ENCODE measurements at places on chromosomes 6 and 20.

DNA sequence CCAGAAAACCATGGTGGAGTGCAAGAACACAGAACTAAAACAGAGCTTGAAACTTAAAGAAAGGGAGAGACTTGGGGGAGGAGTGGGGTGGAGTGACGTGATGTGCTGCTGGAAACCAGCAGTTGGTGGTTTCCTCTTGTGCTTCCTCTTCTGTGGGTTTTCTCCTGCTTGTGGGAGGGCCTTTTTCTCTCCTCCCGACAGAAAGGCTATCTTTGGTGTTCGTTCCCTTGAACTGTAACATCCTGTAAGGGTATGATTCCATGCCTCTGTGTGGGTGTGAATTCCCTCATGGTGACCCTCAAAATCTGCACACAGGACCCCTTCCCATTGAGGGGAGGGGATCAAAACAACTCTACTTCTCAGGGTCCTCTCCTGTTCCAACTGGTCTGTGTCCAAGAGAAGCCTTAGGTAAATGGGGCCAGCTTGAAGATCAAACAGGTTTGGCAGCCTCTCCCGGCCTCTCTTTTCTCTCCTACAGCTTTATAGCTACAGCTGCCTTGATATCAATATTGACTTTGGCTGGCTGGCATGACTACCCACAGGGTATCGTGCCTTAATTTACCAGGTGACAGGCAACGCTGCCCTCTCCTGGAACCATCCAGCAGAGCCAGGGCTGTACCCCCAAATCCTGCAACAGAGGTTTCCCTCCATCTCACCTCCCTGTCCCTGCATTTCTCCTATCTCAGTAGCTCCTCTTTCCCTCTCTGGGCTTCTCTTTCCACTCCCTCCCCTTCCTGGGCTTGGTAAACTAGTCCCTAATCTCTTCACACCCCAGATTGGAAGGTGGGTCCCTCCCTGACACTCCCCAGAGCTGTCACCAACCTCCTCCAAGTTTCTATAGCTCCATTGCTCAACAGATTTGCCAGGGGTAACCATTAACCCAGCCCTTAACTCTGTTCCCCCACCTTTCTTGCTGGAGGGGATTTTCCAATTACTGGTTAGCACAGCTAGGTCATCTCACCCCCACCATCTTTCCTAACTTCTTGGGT, 1.5 kb upstream of the MSH5 start:
- peak; percentile 13 for DNase-seq

GRCh38 chr6:54491431-54491830, 183.2 kb downstream of the TINAG start:
- DNase-seq: no peak

- no peak for DNase-seq
Observed at GRCh38 chr6:5626727-5627426, 365.6 kb downstream of the FARS2 start.

DNA sequence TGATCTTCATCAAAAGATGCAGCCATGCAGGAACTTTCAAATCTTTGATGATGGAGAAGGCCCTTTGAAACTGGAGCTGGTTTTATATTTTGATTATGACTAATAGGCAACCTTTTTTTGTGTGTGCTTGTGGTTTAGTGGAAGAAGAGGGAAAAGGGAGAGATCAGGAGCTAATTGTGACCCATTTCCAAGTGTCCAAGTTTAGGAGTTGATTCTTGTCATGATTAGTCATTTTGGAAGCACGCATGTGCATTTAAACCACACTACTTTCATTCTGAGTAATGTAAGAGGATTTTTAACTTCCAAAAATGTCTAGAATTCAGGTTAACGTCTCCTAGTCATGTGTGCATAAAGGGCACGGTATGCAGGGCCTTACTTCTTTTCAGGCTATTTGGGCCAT, 3.5 kb downstream of the FOXO3 start:
- no peak for DNase-seq

GRCh38 chr6:32147401-32148132, 4.2 kb downstream of the PRRT1 start:
- no peak for DNase-seq

GRCh38 chr20:19129976-19130612, 82.3 kb upstream of the SLC24A3 start:
- no peak for DNase-seq
